CD4-positive, alpha-beta T cell treated with Interferon gamma for 1 hour (primary cell): ENCODE measurements at places on chromosomes 1 and 21.

DNA sequence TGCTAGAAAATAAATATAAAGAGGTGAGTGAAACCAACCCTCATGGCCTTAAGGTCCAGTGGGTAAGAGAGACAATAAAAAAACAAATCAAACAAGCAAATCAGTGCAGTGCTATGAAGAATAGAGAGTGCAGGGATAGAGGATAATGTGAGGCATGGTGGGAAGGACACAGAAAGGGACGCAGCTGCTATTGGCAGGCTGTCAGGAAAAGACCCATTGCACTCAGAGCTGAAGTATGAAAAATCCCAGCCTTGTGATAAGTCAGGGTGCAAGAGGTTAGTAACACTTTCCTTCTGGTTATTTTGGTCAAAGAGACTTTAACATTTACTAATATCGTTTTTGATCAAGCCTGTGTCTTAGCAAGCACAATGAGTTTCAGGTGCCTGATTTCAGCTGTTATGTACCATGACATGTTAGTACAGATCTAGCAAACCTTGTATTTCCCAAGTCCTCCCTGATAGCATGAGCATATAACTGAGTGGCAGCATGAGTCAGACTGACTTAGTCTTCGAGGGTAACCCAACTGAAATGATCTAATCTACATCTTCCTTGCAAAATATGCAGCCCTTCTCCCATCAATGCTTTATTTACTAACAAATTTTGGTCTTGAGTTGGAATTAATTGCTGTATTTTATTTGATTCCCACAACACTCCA, 31.7 kb downstream of the CHML start:
- DNase-seq = no peak

- no peak for DNase-seq
Measured at GRCh38 chr1:241902391-241903065, 54.5 kb downstream of the EXO1 start.

GRCh38 chr1:246280551-246280950, 226.5 kb downstream of the SMYD3 start:
- DNase-seq = no peak

GRCh38 chr1:235952950-235953615, 86.4 kb upstream of the LYST start:
- DNase-seq = no peak

GRCh38 chr1:201419746-201420607, 1.6 kb downstream of the TNNI1 start:
- DNase-seq = no peak

GRCh38 chr1:237471377-237471776, 419.3 kb downstream of the ZP4 start:
- no peak for DNase-seq

GRCh38 chr1:119653839-119654170, 5.7 kb upstream of the ZNF697 start:
- no peak for DNase-seq

DNA sequence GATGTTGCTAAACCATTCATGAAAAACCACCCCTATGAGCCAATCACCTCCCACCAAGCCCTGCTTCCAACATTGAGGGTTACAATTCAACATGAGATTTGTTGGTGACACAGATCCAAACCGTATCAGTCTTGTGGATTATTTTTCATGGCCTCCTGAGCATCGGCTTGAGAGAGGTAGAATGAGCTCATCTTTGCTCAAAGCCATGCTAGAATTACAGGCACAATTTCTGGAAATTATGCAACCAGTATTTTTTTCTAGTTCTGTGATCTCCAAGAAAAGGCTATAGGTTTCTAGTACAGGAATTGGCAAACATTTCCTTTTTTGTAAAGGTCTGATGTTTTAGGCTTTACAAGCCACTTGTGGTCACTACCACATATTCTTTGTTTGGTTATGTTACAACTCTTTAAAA, 219.4 kb downstream of the DUSP10 start:
- DNase-seq = no peak
